ENCODE measurements at places on chromosomes 7 and 10.

GRCh38 chr10:96260014-96260413, 11.4 kb downstream of the BLNK start:
- no peak for DNase-seq

- DNase-seq = no peak
These were observed 137.8 kb downstream of the CHRM2 start for GRCh38 chr7:137006293-137006692.

GRCh38 chr7:41917-42565, 150.3 kb upstream of the FAM20C start:
- no peak for DNase-seq

DNA sequence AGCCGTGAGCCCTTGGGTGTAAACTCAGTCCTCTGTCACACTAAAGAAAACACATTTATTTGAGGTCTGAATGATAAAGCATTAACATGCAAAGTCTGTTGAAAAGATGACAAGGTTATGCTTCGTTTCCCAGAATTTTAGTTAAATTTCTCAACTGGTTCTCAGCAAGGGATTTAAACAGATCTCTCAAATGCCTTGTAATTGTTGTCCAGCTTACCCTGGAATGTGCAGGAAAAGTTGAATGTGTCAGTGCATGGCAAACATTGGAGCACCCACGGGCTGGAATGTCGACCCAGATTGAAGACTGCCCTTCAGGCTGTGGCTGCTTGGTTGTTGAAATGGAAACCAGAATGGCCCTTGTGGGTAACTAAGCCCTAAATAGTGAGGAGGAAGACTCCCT, 191.8 kb downstream of the TRIL start:
- no peak for DNase-seq

GRCh38 chr10:22017283-22018020, 13.9 kb upstream of the DNAJC1 start:
- DNase-seq = no peak

DNA sequence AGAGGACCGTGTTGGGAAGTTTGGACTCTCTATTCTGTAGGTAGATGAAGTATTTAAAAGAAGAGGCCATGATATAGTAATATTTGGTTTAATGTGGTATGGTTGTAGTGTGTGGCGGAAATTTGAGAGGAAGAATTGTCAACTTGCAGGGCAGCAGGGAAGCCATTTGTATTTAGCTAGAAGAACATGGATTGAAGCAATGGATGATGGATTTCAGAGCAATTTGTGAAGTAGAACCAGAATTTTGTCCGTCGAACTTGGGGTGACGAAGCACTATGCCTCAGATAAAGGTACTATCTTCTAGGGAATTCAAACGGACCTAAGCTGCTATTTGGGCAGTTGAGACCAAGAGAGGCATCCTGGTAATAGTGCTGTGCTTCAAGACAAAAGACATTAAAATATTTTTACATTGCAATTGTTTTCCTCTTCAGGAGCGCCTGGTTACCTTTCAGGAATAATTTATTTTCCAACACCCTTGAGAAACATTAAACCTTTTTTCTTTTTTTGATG, 615 bp upstream of the WBP1L start:
- DNase-seq = no peak

DNA sequence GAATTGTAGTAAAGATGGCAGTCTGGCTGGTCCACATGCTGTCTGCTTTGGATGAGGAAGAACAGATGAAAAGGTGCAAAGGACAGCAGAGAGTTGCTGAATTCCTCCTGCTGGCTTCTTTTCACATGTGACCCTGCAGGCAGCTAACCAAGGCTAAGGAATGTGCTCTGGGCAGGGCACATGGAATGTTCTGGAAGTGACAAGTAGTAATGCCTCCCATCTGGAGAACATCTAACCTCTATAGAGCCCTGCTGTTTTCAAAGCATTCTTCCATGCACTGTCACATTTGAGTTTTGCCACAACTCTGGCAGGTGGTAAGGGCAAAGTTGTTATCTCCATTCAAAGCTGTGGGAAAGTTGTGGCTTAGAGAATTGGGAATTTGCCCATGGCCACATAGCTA, 208.8 kb downstream of the STK31 start:
- no peak for DNase-seq

DNA sequence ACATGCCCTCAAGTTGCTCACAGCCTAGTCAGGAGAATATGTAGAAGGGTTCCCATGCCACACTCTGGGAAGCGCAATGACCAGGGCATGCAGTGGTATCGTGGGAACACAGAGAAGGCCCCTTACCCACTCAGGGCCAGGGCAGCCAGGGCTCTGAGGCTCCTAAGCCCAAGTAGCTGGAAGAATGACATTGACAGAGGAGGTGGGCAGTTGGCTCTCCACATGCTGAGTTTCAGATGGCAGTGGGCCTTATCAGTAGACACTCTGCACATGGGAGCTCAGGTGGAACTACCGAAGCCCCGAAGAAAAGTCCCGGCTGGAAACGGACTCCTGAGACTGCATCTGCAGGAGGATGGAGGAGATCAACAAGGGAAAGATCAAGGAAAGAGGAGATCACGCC, 15.7 kb upstream of the SVOPL start:
- no peak for DNase-seq

DNA sequence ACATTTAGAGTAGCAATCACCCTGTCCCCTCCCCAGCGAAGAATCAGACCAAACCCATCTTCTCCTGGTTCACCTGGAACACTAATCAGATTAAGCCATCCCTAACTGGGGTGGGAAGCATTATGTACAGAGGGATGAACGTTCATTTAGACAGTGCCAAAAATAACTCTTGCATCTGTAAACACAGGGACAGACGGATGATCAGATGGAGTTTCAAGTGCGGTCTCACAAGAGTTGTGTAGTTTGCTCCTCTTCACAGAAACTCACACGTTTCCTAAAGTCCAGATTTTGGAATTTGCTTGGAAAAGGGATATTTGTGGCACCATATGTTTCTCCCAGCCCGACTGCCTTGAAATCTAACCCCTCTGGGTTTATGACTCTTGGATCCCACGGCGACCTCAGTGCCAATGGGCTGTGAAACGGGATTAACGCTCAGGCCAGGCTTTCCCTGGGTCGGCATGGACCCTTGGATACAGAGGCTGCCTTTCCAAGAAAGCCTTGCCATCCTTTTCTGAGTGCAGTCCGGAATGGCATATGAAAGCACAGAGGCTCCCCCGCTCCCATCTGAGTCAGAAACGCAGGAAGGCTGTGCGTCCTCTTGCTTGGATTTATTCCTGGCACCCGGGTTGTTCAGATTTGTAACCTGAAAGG, 293.2 kb upstream of the HABP2 start:
- no peak for DNase-seq

DNA sequence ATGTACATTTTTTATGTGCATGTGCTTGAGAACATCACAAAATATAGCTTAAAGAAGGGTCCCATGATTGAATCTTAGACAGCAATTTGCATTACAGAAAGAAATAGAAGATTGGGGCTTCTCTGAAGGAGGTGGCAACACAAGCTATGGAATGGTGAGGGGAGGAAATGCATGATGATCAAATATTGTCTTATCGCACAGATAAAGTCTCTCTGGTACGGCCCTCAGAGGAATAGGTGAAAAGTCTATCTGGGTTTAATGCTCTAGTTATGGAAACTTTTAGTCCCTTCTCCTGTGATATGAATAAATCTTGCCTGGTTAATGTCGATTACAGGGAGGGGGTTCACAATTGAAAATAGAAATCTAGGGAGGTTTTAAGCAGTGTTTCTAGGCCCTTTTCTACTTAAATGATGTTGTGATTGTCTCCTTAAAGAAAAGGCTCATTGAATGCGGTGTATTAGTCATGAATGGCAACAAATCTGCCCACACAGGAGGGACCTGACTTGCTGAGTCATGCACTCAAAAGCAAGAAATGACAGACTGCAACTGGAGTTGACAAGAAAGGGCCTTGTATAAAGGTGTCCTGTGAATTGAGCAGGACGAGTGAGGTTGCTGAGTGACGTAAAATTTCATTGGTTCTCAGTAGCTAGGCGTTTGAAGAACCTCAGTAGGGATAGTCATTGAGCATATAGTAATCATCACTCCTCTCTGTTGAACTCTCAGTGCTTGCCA, 133.4 kb upstream of the CSTF2T start:
- no peak for DNase-seq

GRCh38 chr10:23157691-23158369, 34.3 kb upstream of the PTF1A start:
- no peak for DNase-seq

DNA sequence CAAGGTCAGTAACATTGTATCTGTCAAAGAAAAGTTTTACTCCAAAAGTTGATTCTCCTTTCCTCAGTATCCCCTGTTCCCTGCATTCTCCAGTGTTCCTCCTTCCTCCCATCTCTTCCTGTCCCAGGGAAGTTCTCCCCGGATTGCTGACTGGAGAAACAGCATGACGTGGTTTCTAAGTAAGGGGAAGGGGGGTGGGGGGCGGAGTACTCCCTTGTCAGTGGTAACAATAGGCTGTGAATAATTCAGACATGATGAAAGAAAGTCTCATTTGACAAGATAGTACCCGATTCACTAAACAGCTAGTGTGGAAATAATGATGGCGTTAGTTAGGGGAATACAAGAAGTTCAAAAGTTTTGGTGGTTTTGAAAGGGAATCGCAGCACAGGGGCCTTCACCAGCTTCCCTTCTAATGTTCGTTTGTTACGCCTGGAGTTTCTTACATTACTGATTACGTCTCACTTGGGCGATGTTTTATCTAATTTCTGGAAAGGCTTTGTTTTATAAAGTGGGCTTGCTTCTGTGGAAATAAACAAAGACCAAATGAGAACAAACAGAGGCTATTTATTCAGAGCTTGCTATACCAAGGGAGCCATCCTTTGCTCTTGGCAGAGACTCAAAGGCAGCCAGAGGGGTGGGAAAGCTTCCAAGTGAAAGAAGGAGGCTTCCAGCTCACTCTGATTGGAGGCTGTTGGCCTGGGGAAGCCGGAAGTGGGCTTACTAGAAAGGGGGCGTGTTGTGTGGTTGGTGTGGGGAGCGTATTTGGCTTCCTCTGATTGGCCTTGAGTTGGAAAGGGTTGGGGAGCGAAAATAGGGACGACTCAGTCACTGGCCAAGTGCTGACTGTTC, 453.7 kb downstream of the SDK1 start:
- DNase-seq = no peak
